Transverse colon (tissue), 4 donors: ENCODE measurements at places on chromosomes 11 and 22.

DNA sequence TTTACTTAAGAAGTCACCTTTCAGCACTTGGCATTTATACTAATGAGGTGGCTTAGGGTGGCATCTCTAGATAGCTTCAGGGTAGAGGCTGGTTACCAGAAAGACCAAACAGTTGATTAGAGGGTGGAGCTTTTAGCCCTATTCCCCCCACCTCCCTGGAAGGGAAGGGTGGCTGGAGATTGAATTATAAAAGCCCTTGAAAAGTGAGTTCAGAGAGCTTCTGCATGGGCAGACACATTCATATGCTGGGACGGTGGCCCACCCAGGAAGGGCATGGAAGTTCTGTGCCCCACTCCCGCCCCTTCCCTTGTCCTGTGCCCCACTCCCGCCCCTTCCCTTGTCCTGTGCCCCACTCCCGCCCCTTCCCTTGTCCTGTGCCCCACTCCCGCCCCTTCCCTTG lies 244.2 kb downstream of the DDX10 start:
- no peak for DNase-seq

- DNase-seq, result peak; percentile 37
Measured at GRCh38 chr11:35305670-35306382, 113.5 kb downstream of the SLC1A2 start.

DNA sequence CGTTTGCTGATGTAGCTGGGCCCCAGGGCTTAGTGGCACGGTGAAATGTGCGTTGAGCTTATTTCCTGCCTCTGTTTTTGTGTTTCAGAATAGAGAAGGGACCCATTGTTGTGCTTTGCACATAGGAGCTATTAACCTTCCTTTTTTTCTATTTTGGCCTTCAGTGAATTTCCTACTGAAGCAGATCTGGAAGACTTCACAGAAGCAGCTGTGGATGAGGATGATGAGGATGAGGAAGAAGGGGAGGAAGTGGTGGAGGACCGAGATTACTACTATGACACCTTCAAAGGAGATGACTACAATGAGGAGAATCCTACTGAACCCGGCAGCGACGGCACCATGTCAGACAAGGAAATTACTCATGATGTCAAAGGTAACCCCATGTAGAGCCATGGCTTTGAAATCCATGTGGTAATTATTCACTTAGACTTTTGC lies 37.4 kb upstream of the ST14 start:
- no peak for DNase-seq

DNA sequence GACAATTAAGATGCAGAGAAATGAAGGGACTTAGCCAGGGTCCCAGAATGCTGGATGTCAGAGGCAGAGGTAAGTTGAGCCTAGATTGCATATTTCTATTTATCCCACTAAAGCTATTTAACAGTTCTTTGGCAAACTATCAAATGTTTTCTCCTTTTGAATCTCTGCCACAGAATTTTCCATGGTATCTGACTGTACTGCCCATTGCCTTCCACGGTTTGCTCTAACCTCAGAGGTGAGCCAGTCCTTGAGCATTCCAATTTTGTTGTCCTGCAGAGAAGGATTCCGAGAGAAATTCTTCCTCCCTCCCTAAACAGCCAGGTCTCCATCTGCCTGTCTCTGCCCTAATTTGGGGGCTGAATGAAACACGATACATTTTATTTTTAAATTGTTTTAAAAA lies 368.3 kb upstream of the SYN3 start:
- no peak for DNase-seq

DNA sequence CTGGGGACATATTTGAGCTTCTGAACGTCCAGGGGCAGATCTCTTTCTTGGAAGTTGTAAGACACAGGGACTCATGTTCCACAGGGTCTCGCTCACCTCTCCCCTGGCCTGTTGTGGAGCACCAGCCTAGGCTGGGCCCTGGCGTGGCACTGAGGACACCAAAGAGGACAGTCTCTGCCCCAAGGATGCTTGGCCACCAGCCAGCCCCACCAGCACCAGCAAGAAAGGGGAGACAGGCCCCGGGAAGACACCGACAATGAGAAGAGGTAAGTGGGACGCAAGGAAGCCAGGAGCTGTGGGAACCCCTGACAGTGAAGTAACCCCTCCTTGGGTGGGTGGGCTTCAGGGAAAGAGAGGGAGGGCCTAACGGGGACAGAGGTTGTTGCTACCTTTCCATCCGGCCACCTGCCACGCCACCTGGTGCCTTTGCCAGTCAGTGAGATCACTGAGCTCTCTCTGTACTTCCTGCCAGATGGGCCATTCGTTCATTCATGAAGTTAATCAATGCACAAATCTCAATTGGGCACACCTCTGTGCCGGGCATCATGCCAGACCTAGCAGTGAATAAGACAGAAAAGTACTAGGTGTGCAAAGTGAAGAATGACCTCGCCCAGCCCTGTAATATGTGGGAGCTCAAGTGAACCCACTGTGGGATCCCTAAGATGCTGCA lies 11.1 kb downstream of the APOL5 start:
- peak; percentile 87 for DNase-seq

DNA sequence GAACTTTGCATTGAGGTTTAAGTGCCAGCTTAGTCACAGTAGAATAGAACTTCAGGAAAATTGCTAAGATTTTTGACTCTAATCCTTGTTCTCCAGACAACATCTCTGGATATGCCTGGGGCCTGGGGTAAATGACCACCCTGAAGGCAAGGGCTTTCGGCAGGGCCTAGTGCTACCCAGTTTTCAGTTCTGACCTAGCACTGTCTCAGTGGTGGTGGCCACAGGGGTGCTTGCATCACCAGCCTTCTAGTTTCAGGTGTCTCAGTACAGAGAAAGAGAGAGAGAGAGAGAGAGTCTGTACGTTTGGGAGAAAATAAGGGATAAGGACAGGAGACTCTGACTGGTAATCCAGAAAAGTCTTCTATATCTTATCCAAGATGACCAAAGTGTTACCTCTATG lies 890.5 kb downstream of the JRKL start:
- DNase-seq, result no peak

GRCh38 chr11:77580712-77581337 lies 8.9 kb upstream of the AQP11 start:
- no peak for DNase-seq

GRCh38 chr22:35973388-35973787 lies 55.2 kb downstream of the RBFOX2 start:
- DNase-seq, result no peak

GRCh38 chr11:69981119-69981784 lies 96.9 kb upstream of the ANO1 start:
- no peak for DNase-seq

DNA sequence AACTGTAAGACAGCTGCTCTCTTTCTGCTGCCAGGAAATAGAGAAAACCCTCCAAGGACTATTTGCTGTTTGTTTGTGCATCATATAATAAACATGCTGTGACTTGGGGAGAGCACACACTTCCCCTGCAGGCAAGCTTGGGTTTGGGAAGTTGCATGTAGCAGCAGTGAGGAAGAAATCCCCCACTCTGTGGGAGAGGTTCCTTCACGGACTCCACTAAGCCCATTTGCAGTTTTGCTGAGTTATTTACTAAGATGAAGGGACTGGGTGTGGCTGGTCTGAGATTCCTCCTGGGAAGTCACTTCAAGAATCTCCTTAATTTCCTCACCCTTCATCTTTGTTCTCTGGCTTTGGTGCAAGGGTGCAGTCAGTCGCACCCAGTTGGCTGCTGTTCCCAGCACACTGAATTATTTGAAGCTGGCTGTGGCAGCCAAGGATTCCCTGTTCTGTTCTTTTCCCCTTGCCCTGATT lies 104.9 kb downstream of the ARFGAP2 start:
- DNase-seq, result no peak

DNA sequence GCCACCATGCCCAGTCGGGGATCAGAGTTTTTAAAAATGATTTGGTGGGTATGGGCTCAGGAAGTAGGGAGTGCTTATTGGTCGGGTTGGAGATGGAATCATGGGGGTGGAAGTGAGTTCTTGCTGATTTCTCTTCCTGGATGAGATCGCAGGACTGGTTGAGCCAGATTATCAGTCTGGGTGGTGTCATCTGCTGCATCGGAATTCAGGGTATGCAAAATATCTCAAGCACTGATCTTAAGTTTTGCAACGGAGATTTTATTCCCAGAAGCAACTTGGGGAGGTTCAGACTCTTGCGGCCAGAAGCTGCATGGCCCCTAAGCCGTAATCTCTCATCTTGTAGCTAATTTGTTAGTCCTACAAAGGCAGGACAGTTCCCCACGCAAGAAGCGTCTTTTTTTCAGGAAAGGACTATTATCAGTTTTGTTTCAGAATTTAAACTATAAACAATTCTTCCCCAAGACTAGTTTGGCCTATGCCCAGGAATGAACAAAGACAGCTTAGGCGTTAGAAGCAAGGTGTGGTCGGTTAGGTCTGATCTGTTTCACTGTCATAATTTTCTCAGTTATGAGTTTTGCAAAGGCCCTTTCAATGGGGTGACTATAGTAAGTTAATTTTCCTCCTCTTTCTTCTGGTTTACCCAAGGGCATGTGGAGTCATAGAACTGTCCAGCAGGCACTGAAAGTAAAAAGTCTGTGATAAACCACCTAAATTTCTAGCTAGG lies 1.4 kb upstream of the PIWIL3 start:
- DNase-seq, result no peak

GRCh38 chr11:63614136-63614671 lies at the start of gene PLAAT3:
TSS of gene PLAAT3 (minus strand) at chr11:63614433. CDS start at chr11:63614014, 419 bp downstream.
- DNase-seq, result peak; percentile 78

DNA sequence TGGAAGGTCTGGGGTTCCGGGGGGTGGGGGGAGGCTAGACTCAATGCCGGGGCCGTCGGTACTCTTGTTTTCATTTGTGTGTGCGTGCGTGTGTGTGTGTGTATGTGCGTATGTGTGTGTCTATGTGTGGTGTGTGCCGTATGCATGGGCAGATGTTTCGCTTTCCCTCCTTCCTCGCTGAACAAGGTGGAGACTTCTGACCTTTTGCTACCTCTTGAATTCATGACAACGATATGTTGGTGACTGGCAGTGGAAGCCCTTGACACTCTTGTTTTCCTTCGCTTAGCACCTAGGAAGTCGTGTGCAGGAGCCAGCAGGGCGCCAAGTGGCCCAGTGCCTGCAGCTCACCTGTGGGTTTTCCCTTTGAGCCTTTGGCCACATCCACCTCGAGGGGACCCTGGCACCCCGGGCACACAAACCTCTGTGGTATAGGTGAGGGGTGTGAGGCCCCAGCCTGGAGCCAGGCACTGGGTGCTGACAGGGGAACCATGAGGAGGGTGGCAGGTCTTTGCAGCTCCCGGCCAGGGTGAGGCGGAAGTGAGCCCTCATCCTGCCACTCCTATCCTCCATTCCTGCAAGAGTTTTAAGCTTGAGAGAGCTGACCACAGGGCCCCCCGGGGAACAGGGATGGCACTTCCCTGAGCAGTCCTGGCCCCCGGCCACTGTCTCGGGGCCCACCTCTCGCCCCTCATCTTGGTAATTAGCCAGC lies 19.3 kb upstream of the TMEM191C start:
- no peak for DNase-seq

DNA sequence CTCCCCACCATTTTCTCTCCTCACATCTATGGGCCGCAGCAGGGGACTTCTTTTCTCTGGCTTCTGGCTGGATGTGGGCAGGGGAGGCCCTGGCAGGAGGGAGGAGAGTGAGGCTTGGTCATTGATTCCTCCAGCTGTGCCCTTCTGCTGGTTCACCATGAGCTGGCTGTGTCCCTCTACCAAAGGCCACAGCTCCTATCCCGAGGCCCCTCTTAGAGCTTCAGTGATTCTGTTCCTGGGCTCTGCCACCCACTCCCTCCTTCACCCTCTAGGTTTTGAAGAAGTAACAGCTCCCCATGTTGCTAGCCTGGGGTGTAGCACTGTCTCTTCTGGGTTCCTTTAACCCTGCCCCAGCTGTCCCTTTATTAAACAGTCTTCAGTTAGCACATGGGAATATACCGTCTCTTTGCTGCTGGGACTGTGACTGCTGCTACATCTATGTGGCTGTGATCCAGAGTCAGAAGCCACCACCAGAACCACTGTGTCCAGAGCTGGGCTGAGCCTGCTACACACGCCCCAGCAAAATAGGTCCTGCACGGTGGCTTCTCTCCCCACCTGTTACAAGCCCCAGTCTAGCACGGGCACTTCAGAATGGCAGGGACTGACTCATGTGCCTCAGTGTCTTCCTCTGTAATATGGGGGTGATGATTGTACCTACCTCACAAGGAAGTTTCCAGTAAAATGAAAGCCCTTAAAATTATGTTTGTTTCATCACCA lies 578 bp upstream of the PARVG start:
- no peak for DNase-seq

GRCh38 chr11:11279956-11280689 lies 72.9 kb downstream of the CSNK2A3 start:
- DNase-seq, result no peak

- DNase-seq, result no peak
Measured at GRCh38 chr11:116281173-116282160, 491.3 kb downstream of the BUD13 start.

GRCh38 chr11:66727282-66728037 lies 1.6 kb downstream of the SPTBN2 start:
- DNase-seq, result peak; percentile 34

DNA sequence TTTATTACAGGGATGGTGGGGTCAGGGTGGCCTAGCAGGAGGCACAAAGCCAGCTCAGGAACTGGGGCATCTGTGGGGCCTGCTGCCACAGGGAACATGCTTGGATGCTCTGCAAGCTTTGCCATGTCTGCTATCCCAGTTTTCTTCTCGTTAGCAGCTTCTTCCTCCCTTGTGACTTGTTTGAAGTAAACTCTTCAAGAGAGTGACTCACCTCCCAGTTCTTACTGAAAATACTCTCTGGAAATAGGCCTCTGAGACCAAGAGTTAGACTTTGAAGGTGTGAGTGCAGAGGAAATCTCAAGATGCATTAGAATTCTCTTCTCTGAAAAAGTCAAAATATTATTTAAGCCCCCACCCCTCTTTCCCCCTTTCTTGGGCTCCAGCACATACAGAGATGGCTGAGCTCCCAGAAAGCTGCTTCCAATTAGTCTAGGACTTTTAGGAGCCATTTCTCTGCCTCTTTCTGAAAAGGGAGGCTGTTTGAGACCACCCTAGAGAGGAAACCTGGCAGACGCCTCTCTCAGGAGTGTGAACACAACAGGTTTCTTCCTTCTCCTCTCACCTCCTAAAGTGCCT lies 15.1 kb downstream of the CWC15 start:
- DNase-seq, result no peak

DNA sequence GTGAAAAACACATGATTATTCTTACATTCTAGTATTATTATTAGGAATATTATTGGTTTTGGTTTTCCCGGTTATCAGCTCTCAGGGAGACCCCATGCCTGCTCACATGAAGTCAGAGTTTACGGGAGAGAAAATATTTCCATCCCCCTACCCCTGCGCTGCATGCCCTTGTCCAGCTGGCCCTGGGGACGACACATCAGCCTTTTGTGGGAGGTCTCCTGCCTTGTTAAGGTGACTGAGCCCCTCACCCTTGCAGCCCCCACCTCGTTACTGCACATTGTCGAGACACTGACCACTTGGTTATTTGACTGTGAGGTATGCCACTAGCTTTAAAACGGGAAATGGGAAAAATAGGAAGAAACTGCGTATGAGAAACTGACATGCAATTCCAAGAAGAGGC lies 63.0 kb downstream of the PARVG start:
- no peak for DNase-seq

DNA sequence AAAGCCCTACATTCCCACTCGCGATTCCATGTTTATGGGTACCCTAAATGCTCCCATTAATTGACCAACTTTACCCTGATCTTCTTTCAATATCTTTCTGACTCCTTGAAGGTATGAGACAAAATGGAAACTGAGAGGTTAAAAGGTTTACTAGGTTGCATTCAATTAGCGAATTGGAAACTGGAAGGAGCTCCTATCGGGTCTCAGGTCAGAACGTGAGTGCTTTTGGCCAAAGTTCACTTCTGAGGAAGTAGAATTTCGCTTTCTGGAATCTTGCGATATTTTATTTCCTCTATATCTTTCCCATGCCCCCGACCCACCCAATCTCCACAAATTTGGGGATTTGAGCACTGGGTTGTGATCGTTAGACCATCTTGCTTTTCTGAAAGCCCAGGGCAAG lies 2.6 kb downstream of the EHF start:
- DNase-seq, result no peak
